GM04503 (cell line): ENCODE measurements at places on chromosomes 6 and 20.

DNA sequence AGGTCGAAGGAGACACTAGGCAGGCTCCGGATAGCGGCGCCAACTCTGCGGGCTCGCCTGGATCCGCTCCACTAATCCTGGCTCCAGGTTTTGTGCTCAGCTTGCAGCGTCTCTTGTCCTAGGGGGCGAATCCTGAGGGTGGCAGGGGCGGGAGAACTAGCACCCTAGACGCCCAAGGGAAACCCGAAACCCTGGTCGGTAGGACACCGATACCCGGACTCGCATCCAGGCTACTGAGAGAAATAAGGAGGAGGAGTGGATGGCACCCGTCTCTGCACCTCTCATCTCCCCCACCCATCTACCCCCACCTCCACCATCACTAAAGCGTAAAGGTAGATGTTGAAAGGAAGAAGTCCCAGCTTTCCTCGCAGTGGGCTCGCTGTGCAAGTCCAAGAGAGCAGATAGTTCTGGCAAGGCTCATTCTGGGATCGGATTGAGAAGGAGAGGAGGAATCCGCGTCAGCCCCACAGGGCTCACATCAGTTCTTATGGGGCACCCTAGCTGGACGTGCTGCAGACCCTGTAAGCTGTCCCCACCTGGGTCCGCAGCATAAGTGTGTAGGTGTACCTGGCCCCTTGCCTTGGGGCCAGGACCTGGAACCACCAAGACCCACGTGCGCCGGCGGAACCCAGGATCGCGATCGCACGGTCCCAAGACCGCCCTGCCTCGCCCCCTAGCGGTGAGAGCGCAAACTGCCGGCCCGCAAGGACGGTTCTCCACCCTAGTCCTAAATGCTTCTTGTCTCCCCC is 6.9 kb downstream of the SLC32A1 start:
- no peak for DNase-seq

DNA sequence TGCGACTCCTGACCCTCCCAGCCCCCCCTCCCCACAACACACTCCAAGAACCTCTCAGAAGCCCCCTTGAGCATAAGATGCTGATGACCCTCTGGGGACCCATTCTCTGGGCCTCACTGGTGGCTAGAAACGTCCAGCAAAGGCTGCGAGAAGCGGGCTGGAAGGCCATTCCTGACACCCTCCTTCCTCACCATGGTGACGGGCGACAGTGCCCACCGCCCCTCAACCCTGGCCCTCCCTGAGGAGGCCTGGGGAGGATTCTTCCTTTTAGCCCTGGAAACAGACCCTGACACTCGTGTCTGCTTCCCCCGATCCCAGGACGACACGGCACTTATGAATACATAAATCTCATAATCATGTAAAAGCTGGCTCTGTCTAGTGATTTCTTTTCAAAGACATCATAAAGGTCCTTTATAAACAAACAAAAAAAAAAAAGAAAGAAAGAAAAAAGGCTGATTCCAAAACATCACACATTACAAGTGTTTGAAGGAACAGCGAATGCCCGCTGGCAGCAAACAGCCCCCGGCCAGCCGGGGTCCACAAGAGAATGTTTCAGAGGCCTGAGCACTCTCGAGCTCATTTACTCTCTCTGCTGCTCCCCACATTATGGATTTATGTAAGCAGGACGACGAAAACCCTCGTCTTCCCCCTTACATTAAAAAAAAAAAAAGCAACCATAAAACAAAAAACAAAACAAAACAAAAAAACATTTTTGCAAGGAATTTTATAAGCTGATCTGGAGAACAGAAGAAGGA is 40.7 kb downstream of the PREX1 start:
- DNase-seq: no peak

- DNase-seq: no peak
These were observed 76.5 kb downstream of the GJA10 start for GRCh38 chr6:89970609-89971337.

DNA sequence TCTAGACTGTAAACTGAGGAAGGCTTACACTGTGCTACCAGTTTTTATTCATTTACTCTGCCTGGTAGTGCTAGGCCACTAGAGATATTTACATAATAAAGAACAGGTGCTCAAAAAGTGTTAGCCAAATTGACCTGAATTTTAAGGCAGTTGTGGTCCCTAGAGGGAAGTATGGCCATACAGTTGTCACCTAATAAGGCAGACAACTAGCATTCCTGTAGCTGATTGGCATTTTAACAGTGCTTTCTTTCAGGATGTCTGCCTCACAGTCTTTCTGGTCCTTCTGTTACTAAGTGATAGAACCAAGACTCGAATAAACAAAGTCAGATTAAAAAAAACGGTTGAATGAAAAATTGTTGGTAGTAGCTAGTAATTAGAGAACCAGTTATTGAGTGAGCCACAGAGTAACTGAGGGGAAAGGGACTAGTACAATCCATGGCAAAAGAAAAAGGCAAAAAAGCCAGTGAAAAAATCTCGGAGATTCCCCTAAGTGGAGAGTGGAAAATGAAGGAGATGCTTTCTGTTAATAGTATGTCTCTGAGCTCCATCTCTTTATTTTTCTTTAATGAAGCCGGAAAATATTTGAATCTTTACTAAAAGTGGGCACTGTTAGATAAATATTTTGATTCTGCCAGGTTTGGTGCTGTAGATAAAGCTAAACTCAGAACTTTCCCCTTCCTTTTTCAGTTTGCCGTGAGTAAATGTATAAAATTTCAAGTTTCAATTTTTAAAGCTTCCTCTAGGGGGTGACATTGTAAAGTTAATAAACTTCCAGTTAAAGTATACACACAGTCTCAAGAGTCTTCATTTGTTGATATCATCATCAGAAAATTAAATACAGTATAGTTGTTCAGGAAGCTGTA is 9.1 kb downstream of the VTA1 start:
- no peak for DNase-seq

DNA sequence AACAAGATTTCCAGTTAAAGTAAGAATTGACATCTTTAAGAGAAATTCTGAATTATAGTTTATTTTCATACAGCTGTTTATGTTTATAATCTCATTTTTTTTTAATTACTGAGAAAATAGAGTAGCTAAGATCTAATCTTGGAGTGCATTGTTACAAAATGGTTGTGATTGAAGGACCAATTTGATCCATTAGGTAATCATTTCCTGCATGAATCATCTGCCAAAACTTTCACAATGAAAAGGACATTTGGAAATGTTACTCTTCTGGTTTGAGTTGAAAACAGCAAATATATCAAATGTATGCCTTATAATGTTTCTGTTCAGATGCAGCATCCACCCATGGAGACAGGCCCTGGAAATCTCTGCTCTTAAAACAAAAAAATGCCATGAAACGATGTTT is 19.0 kb downstream of the TUBB2A start:
- no peak for DNase-seq
